ENCODE measurements at places on chromosomes 1 and 21.
A peak's percentile ranks its signal among the peaks of the same experiment; 100 is the strongest.

DNA sequence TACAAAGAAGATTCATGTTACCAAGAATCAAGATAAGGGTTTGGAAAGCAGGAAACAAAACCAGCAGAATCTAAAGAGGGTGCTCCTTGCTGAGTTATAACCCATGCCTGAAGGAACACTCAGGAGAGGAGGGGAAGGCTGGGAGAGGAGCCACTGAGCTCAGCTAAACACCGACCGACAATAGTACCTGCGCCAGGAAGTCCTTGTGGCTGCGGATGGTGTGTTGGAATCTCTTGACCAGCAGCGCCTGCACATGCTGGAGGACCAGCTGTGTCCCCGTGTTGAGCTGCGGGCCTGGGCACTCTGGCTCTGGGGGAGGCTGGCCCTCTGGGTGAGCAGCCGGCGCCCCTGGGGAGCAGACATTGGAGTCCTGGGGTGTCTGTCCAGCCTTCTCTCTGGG is 89.4 kb downstream of the ABCA4 start:
- no peak for DNase-seq

GRCh38 chr21:42974832-42975820 is 764 bp downstream of the PKNOX1 start:
- peak; percentile 76 for DNase-seq

DNA sequence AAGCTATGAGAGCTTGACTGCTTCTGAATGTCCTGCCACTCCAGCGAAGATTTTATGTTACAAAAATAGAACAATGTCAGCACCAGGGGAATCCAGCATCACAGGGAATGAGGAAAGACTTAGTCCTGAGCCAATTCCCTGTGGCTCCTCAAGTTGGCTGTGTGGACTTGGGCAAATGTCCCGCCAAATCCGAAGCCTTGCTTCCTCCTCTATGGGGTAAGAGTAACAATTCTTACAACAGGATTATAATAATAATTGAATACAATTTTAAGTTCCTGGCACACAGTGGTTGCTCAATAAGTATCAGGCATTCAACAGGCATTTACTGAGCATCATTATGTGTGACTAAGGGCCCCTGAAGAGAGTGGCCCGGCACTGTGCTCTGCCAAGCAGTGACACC is 44.4 kb downstream of the STPG1 start:
- no peak for DNase-seq

GRCh38 chr1:246213502-246213901 is 293.6 kb downstream of the SMYD3 start:
- DNase-seq, result no peak

DNA sequence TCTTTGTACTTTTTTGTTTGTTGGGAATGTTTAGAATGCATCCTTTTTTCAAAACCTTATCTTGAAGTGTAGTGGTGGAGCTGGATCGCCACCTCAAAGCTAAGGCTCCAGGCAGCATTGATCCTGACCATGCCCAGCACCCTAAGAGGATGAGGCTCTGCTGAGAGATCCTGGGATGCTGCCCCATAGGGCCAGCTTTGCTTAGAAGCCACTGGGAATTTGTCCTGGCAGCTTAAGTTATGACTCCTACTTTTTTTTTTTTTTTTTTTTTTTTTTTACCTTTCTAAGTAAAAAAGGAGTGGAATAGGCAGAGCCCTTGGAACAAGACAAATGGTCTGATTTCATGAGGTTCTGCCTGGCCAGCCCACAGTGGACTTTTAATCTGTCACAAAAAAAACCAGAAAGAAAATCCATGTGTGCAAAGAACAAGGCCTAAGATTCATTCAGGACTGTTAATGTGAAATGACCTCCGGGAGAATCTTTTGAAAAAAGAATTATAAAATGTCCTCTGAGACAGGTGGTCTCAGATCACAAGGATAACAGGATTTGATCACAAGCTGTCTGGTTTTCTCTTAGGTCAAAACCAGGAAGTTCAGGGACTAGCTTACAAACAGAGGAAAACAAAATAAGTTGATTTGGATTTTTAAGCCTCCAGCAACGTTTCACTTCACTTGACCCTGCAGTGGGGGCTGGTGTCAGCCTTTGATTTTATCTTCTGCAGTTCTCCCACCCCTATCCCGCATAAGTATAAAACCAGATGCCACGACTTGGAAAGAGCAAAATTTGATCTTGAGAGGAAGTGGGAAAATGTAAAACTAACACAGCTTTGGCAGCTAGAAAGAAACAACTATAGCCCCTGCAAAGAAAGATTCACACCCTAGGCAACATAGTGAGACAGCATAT is 25.9 kb upstream of the RAP1A start:
- DNase-seq, result no peak

GRCh38 chr1:6960860-6961259 is 175.6 kb downstream of the CAMTA1 start:
- DNase-seq, result no peak

DNA sequence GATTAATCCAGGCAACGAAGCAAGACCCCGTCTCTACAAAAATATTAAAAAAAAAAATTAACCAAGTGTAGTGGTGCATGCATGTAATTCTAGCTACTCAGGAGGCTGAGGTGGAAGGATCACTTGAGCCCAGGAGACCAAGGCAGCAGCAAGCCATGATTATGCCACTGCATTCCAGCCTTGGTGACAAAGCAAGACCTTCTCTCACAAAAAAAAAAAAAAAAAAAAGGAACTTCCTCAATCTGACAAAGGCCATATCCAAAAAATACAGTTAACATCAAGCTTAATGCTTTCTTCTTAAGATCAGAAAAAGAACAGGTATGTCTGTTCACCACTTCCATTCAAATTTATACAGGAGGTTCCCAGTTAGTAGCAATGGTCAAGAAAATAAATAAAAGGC is 54.4 kb downstream of the EVI5 start:
- no peak for DNase-seq

DNA sequence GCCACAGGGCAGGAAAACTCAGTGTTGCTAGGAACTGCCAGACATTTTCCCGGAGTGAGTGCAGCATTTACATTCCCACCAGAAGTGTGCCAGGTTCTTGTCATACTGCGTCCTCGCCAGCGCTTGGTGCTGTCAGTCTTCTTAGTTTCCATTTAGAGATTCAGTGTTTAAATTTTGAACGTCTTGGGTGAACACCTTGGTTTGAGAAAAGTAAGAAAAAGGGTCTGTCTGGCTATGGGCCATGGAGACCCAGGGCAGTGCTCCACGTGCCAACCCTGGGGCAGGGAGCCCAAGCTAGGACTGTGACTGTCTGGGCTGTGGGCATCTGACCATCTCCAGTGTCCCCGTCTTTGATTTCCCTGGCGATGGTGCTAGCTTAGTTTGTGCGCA is 16.0 kb downstream of the IBA57 start:
- DNase-seq, result no peak

GRCh38 chr1:186878356-186878755 is 49.6 kb downstream of the PLA2G4A start:
- no peak for DNase-seq

DNA sequence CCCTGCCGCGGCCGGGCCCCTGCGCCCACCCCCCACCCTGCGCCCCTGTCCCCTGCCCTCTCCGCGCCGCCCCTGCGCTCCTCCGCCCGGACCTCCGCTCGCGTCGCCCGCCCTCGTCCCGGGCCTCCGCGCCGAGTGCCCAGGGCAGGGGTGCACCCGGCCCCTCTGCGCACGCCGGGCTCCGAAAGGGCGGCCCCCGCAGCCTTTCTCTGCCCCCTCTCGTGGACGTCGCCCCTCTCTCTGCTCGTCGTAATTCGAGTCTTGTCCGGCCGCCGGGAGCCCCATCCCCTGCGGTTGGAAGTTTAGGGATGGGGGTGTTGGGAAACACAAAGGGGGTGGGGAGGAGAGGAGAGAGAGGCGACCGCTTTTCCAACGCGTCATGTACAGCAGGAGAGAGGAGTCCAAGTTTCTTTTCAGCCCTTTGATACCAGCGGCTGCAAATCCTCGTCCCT is 407 bp downstream of the GALNT2 start:
- DNase-seq, result peak; percentile 46

GRCh38 chr1:203586496-203587081 is 40.0 kb upstream of the ATP2B4 start:
- no peak for DNase-seq

DNA sequence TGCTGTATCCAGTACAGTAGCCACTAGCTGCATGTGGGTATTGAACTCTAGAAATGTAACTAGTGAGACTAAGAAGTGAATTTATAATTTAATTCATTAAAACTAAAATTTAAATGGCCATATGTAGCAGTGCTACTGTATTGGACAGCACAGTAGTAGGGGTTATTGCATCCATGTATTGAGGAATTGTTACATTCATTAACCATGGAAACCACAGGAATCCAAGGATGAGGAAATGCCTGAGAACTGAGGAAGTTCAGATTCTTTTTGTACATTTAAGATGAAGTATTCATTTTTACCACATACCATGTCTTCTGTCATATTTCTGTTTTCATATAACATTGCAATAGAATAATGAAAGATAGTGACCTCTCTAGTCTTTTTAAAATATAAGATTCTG is 2.6 kb downstream of the MTF2 start:
- DNase-seq, result no peak

DNA sequence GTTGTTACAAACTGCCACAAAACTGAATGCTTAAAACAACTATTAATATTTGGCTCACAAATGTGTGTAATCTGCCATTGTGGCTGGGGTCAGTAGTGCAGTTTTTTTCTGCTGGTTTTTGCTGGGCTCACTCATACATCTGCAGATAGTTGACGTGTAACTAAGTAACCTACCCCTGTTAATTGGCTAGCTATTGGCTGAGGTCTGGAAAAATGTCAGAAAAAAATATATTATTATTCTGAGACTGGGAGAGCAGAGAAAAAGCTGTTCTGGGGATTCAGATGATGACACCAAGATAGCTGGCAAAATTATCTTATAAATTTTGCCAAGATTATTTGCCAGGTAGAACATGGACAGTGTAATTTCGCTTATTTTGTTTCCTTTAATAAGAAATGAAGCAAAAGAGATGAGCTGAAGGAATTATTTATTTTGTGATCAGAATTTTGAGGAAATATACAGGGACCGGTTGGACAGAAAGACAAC is 616.1 kb upstream of the ADAMTS5 start:
- DNase-seq, result no peak

- no peak for DNase-seq
Observed at GRCh38 chr1:77230051-77230450, 10.8 kb upstream of the PIGK start.

GRCh38 chr1:87720561-87720960 is 391.9 kb downstream of the LMO4 start:
- DNase-seq, result no peak

- no peak for DNase-seq
Observed at GRCh38 chr1:115677182-115677555, 35.4 kb downstream of the VANGL1 start.

DNA sequence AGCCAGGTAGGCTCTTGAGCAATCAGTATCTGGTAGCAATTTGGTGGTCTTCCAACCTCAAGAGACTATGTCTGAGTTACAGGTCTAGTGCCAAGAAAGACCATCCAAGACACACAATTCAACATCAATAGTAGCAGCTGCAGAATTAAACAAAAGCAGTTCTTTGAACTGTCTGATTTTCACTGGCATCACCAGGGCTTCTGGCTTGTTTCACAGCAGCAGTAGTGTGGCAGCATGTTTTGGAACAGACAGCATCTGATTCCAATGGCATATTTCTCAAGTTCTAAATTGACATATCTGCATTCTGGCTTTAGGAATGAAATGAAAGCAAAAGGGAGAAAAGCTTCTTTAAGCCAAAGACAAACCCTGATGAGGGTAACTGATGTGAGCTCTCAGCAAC is 334.7 kb upstream of the PRMT6 start:
- no peak for DNase-seq

DNA sequence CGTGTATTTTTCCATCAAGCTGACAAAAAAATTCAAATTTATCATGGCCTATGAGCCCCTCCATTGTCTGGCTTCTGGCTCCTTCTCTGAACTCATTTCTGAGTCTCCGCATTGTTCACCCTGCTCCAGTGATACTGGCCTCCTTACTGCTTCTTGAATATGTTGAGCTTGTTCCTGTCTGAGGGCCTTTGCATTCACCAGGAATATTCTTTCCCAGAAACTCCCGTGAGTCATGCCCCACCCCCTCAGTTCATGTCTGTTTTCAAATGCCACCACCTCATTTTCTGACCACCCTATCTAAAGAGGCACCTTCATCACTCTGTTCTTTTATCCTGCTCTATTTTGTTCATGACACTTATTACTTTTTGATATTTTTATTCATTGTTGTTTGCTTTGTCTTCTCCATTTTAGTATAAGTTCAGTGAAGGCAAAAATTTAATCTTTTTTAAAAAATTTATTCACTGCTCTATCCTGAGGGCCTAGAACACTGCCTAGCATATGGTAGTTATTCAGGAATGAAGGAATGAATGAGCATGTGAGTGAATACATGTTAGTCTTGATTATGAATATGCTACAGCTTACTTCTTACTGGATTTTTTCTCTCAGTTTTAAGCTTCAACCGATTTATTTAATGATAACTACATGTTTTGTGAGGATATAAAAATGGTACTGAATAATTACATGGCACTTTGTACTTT is 140.4 kb upstream of the C1orf105 start:
- no peak for DNase-seq

DNA sequence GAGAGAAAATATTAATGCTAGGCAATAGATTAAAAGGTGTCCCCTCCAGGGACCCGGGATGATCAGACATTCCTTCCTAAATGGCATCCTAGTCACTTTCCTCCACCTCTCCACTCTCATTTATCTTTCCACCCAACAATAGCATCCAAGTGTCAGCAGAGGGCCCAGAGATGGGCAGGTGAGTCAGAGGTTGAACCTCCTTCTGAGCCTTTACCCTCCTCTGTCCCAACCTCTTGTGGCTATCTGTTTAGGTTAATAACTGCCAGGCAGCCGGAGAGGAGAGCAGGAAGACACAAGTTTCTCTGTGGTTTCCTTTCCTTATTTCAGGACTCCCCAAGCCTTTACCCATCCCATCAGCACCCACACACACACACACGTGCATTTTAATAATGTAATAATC is 4.1 kb downstream of the GJA5 start:
- DNase-seq, result no peak

DNA sequence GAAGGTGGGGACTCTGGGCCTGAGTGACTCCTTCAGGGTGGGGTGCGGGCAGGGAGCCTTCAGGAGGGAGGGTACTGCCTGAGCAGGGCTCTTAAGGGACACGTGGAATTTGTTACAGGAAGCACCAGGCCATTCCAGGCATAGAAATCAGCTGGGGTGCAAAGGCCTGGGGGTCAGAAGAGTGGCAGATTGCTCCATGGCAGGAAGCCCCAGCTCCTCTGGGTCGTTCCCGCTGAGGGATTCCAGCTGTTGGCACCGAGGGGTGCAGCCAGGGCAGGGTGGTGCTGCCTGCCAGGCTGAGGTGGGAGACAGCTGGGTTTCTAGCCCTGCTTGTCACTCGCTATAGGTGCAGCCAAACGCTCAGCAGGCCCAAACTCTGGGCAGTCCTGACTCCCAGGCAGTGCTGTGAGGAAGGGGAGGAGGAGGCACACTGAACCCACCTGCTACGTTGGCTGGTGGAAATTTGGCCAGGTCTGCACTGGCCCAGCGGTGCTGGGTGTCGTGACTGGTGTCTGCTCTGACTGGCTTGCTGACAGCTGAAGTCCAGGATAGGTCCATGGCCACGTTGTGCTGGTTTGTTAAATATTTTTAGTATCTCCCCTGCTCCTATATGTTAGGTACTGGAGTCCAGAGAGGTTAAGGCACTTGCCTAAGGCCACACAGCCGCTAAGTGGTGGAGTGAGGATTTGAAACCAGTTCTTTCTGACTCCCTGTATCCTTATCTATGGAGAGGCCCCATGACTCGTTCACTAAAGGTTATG is 19.3 kb downstream of the TNFRSF1B start:
- no peak for DNase-seq

GRCh38 chr1:92495392-92496063 is 8.8 kb upstream of the GFI1 start:
- DNase-seq, result no peak
